ENCODE measurements at places on chromosomes 5 and 9.

DNA sequence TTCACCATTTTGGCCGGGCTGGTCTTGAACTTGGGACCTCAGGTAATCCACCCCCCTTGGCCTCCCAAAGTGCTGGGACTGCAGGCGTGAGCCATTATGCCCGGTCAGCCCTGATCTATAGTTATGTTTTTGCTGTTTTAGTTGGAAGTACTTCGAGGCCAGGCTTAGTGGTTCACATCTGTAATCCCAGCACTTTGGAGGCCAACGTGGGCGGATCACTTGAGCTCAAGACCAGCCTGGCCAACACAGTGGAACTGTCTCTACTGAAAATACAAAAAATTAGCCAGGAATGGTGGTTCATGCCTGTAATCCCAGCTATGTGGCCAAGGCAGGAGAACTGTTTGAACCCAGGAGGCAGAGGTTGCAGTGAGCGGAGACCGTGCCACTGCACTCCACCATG is 2.0 kb downstream of the HSPA9 start:
- no peak for DNase-seq

GRCh38 chr5:118777189-118777736 is 211.1 kb downstream of the DTWD2 start:
- no peak for DNase-seq

DNA sequence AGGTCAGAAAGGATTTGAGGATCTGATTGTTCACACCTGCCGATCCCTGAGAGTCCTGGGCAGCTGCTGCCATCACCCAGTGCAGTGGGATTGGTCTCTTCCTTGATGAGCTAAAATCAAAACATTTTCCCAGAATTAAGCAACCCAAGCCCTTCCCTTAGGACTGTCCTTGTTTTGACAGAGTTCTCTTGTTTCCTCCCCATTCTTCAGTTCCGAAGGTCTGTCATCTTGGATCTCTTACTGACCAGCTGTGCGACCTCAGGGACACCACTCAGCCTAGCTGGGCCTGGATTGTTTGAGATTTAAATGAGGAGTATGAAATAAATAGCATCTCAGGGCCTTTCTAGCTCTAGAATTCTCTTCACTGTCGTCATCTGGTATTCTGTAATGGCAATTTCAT is 90.3 kb upstream of the IQGAP2 start:
- DNase-seq = no peak

DNA sequence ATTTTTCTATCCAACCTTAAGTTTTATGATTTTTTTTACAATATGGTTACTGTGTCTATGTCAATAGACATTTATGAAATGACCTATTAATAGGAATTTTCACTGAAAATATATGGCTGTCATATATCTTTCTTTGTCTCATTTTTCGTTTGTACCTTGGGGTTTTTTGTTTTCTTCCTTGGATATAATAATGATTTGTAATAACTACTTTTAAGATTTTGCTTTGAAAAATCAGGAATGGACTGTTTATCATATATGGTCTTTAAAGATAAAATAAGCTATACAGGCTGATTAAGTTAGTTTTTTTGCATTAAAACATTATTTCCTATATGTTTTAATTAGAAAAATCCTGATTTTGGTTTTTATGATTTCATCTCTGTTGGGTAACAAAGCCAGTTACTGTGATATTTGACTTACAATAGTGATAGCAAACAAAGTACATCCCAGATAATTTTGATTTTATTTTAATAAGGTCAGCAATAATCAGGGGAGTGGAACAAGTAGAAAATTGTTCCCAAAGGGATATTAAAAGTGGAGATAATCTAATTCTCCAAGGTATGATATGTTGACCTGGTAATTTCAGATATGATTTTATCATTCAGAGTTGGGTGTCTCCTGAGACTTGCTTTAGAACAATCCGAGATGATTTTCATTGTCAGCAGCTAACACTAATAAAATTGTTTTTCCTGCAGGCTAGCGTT is 10.3 kb downstream of the NR4A3 start:
- no peak for DNase-seq

DNA sequence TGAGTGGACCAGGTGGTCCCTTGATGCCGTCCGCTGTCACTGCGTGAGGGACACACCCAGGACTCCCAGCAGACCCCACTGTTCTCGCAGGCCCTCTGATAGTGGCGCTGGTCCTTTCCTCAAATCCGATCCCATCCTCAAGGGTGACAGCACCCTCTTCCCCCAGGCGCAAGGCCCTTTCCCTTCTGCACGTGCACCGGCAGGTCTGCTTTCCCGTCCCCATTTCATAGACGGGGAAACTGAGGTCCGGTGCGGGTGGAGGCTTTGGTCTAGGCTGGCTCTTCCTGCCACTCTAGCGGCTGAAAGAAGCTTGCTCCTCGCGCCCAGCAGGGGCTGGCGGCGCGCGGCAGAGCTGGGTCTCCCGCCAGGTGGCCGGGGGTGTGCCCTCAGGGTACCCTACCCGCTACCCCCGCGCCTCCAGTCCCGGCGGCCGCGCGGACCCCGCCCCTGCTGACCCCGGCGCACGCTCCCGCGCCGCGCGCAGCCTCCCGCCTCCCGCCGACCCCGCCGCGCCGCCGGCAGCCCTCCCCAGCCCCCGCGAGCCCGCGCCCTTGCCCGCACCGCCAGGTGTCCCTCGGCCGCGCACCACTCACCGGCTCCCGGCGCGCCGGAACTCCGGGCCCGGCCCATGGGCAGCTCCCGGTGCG is 453 bp downstream of the RASGEF1C start:
- DNase-seq = no peak

- no peak for DNase-seq
Measured at GRCh38 chr9:117729375-117729774, 25.2 kb downstream of the TLR4 start.

- no peak for DNase-seq
Measured at GRCh38 chr9:90778746-90779145, 22.9 kb upstream of the SYK start.

- DNase-seq = no peak
Measured at GRCh38 chr5:54766748-54767147, 218.6 kb downstream of the ESM1 start.

- DNase-seq = no peak
Measured at GRCh38 chr5:81290146-81290545, 11.2 kb upstream of the ZCCHC9 start.

GRCh38 chr5:170388818-170389549 is at the start of gene KCNMB1:
Gene KCNMB1, minus strand, starts transcription at chr5:170389367. Its CDS starts 3,920 bp downstream, at chr5:170385447.
- peak; percentile 78 for DNase-seq

DNA sequence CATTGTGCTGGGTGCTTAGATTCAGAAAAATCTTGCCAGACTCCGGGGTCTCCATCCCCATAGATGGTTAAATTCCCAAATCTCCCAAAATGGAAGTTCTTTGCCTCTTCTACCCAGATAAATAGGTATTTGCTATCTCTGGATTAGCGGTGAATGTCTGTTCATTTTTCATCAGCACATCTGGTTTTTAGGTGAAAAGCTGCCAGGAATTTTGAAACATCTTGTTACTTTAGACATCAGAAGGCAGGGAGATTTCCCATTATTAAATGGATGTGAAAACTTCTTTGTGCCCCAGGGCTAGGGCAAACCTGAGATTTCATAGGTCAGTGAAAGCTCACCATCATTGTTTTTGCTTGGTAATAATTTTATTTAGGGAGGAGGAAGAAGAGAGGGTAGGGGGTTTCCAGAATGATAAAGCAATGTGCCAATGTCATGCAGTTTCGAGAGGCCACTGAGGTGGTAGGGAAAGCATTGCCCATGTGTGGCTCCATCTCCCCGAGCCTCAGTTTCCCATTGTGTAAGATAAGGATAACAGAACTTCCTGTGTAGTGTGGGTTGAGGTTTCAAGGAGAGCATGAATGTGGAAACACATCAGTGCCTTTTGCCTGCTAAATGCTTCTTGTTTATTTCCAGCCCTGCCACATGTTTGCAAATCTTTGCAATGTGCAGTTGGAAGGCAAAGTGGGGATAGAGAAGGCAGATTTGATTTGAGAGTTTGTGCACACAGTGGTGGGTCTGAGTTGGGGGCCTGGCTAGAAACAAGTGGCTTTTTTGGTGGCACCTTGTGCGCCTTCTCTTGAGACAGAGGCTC is 147.2 kb upstream of the KLF4 start:
- DNase-seq = peak; percentile 85

- no peak for DNase-seq
Measured at GRCh38 chr9:27763831-27764230, 190.6 kb upstream of the C9orf72 start.

- no peak for DNase-seq
Measured at GRCh38 chr5:60842871-60843385, 1.1 kb downstream of the ELOVL7 start.

DNA sequence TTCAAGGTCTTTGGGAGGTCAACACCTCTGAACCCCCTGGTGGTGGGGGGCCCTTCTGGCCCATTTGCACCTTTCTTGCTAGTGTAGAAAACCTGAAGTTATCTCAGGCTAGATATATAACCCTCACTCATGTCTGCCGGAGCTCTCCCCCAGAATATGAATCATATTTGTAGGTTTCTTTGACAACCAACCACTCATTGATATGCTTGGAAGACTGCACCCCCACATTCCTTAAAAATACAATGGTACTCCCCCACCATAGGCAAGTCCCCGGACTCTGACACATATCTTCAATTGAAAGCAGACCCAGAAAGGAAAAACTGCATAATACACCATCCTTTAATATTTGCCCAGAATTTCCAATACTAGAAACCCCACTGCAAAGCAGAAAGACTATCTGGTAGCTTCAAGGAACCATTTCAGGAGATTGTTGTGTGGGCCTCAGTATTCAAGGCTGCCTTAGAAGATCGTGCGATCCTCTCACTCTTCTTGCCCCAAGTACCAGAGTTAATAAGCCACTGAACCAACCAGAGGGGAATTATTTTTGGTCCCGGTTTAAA is 978 bp upstream of the UBE2B start:
- DNase-seq = no peak

DNA sequence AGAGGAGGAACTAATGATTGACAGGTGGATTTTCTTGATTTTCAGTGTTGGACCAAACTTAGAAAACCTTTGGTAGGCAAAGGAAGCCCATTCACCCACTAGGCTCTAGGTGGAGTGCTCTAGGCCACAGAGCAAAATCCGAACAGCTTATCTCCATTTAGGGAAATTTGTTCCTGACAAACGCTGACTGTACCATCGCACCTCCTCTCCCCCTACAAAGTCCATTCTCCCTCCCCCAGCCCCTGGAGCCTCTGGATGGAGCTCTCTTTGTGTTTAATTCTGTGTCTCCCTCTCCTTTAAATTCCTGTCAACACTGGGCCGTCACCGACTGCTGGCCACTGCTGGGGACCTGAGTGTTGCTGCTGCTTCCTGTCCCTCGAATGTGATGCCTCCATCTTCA is 350.1 kb upstream of the IRX2 start:
- no peak for DNase-seq

DNA sequence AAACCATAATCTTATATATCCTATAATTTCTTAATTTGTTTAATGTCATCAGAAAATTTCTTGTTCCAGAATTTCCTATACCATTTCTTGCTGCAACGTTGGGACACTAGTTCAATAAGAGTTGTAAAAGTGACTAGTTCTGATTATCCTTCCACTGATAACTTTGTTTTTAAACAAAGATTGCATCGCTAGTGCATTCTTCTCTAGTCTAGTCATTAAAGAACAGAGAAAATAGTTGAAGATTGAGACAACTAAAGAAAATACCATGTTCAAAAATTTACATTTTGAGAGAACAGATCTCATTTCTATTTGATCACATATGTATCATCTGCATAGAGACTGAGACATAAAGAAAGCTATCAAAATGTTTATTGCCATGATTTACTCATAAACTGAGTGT is 1888.2 kb downstream of the EFNA5 start:
- no peak for DNase-seq

DNA sequence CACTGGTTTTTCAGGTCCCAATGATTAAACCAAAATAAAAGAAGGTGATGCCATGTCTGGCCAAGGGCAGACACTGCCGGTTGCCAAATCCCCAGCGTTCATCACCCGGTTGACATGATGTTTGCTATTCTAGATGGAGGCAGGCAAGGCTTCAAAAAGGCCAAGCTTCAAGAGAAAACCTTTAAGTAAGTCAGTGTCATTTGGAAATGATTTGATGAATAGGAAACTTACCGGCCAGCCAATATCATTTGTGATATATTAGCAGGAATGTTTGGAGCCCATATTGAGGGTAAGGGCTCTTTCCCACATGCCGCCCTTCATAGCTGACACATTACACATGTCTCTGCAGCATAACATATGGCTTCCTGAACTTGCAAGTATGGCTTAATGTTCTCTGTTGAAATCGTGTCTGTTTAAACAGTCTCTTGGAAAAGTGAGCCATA is 89.5 kb upstream of the TTC23L start:
- DNase-seq = peak; percentile 59

- peak; percentile 2 for DNase-seq
Measured at GRCh38 chr5:87899721-87900131, 368.9 kb downstream of the TMEM161B start.

DNA sequence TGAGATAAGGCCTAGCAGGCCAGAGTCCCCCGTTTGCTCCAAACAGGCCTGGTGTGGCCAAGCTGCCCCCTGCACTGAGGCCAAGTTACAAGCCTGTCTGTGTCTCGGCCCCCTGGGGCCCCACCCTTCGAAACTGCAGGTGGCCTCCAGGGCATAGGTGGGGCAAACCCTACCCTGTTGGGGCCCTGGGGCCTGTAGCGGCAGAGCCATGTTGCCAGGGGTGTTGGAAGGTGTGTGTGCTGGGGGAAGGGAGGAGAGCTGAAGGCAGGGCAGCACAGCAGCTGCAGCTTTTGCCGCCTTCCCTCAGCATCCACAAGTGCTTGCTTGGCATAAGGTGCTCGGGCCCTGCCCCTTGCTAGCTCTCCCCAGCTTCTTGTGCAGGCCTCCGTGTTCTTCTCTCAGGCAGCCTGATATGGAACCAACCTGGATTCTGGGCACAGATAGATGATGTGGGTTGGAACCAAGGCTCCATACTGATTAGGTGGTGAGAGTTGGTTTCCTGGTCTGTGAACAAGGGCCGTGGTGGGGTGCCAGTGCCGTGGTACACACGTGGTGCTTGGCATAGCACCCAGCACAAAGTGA is 12.7 kb downstream of the IRF1 start:
- DNase-seq = no peak

GRCh38 chr5:53403758-53404157 is 76.7 kb upstream of the FST start:
- no peak for DNase-seq

DNA sequence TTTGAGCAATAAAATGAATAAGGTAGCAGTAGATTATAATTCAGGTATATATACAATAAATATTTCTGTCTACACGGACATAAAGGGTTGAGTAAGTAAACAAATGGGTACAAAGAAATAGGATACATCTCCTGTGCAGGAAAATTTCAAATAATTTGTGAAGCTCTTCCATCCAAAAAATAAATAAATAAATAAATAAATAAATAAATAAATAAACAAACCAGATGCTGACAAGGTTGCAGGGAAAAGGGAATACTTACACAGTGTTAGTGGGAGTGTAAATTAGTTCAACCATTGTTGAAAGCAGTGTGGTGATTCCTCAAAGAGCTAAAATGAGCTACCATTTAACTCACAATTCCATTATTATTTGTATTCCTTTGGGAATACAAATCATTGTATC is 227.3 kb upstream of the CDH18 start:
- no peak for DNase-seq

- no peak for DNase-seq
Measured at GRCh38 chr5:106661866-106662265, 1008.9 kb downstream of the EFNA5 start.
